IMR-90 (cell line): ENCODE measurements at places on chromosomes 4 and X.
A peak's percentile ranks its signal among the peaks of the same experiment; 100 is the strongest.

DNA sequence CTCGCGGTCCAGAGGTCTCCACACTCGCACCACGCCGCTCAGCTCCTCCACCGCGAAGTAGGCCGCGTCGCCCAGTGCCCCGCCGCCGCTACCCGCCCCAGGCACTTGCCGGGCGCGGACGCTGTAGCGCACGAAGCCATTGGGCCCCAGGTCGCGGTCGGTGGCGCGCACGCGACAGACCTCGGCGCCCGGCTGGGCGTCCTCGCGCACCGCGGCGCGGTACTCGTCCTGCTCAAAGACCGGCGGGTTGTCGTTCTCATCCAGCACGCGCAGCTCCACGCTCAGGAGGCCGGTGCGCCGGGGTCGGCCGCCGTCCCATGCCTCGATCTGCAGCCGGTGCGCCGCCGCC, 1.4 kb downstream of the DCHS2 start:
- DNase-seq = no peak

GRCh38 chr4:183757060-183757459, 98.0 kb downstream of the TRAPPC11 start:
- no peak for DNase-seq

- DNase-seq = peak; percentile 97
These were observed 153.7 kb downstream of the CBR4 start for GRCh38 chr4:168856312-168856711.

GRCh38 chrX:69000877-69001276, 164.4 kb downstream of the PJA1 start:
- no peak for DNase-seq

DNA sequence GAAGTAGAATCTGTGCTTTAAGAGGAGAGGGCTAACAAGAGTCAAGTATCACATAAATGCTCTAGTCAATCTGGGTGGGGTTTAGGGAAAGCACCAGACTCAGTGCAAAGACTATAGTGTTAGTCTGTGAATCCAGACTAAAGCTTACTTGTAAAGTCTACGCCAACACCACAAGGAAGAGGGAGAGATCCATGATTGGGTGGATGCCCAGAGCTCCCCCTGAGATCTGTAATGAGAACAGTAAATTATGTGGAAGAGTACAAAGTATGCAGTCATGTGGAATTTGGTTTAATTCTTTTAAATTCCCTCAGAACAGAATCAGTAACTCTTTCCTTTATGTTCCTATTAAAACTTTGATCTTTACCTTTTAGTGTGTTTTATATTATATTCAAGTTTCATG, 354.7 kb upstream of the SPANXN4 start:
- DNase-seq = no peak

- DNase-seq = no peak
These were observed 28.3 kb upstream of the PGRMC2 start for GRCh38 chr4:128315756-128316520.

DNA sequence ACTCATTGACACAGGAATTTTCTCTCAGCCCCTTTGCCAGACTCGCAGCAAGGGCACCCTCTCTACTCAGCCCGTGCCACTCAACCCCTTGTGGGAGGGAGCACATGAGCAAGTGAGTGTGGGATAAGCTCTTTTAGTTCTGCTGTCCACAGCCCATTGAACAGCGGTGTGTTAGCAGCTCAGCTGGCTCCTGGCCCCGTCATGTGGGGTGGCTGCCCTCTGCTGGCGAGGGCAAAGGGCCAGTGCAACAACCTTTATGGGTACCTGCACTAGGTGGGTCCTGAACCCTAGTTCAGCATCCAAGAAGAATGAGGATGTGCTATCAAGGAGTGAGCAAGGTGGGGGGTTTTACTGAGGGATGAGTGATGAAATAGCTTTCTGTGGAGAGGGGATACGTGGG, 85.0 kb upstream of the ZNF81 start:
- DNase-seq = no peak

DNA sequence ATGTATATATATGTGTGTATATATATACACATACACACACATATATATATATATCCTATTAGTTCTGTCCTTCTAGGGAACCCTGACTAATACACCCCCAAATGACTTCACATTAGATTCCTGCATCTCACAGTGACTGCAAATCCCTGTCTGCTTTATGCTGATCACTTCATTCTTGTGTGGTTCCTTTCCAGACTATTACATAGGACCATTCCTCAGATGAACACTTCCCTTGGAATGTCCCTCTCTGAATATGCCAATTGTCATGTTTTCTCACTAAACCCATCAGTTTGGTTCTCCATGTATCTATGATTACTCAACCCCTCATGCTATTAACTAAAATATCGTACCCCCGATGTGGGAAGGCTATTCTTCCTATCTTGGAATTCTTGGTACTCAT, 605.2 kb upstream of the NR3C2 start:
- DNase-seq = peak; percentile 47

GRCh38 chrX:40253771-40254170, 156.0 kb upstream of the BCOR start:
- no peak for DNase-seq

DNA sequence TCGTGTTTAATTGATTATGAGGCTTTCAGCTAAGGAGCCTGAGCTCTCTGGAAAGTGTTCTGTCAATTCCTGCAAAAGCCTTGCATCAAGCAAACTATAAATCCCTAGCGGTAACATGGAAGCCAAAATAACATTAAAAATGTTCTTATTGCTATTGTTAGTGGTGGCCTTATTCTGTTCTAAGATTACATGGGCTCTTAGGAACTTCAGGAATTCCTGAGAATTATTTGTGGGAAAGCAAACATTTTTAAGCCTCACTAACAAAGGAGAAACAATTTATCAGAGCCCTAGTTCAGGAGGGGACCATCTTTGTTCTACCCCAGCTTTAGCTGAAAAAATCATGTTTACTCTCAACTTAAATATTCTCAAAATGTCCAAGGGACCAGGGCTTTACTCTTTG, 119.6 kb downstream of the PAPSS1 start:
- peak; percentile 24 for DNase-seq

DNA sequence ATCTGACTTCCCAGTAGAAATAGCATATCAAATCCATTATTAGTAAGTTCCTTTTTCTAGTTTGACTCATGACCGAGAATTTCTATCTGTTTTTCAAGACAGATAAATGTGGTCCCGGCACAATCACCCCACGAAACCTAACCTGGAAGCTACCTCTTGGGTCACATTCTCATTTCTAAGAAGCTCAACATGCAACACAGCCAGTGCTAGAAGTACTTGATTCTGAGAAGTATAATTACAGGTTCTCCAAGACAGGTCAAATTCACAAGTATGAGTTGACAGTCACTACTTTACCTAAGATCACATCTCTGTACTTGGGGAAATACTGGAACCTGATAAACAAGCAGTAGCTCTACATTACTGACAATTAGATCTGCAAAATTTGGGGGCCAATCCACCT, 54.0 kb upstream of the PLAC1 start:
- no peak for DNase-seq

GRCh38 chr4:25915353-25915705, 1.3 kb downstream of the SMIM20 start:
- DNase-seq = no peak

DNA sequence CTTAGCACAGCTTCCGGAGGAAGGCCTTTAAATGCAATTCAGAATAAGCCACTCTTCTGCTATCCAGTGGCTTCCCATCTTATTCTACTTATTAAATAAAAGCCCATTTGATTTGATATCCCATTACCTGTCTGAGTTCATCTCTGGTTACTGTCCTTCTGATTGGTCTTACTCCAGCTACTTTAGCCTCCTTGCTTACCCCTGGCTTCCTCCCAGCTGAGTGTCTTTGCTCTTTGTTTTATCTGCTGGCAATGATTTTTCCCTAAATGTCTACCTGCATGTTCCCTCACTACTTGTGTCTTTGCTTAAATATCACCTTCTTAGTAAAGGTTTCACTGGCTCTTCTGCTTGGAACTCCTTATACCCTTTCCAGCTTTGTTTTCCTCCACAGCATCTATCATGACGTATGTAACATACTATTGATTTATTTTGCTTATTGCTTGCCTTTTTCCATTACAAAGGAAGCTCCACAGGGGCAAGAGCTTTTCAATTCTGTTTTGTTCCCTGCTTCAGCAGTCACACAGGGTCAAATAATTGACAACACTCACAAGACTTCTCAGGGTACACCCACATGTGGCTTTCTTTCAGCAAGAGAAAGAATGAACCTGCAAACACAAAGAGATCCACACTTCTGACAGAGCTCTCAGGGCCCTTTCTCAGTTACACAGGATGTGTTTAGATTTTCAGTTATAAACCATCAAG, 63.8 kb downstream of the TBC1D19 start:
- DNase-seq = no peak

DNA sequence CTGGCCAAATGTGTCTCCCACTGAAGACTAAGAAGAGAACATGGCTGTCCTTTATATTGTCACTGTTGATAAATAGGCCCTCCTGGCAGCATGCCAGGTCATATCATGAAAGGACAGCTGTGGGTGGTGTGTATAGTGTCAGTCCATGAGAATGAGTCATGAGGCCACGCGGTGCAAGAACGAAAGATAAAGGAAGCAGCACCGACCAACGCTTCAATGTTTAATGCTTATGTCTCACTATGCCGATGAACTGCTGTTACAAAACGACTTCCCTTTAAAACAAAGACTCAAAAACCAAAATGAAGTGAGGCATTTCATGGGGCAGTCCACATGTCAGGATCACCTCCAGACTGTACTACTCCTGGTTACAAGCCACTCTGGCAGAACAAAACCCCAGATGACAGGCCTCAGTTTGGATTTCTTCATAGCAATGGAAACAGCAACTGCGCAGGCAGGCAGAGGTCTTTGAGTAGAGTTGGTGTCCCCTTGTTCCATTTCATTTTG, 5.2 kb upstream of the TCEANC start:
- DNase-seq = peak; percentile 89

DNA sequence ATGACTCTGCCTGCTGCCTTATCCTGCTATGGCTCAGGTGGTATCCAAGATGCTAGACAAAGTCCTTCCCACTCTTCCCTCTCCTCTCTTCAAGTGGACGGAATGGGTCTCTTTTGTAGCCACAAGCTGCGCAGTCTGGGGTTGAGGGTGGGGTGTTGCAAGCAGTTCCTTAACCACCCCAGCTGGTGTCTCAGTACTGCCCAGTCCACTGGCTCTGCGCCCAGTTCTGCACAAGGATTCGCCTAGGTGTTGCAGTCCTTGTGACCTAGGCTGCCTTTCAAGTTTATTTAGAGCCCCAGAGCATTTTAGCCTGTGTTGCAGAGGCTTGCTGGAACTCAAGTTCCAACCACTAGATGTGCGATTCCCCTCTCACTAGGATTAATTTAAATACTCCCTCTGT, 120.7 kb downstream of the NEXMIF start:
- DNase-seq = no peak

DNA sequence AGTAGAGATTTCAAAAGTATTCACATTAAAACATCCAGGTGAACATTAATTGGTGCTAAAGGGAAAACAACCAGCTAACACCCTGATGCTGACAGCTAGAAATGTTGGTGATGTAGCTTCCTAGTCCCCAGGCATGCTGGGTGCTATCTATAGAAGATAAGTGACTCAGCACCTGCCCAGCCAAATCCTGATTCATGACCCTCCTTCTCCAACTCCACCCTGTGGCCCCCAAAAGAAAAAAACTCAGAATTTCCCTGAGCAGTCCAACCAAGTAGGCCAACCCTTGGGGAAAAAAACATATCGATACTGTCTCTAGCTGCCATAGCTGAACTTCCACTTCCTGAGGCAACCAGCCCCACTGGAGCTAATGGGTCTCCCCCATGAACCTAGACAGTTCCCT, 197.6 kb upstream of the KLF3 start:
- DNase-seq = no peak

GRCh38 chr4:108428923-108429322, 191.5 kb upstream of the RPL34 start:
- DNase-seq = no peak

- DNase-seq = no peak
These were observed 253.9 kb upstream of the PPARGC1A start for GRCh38 chr4:24143741-24144140.

DNA sequence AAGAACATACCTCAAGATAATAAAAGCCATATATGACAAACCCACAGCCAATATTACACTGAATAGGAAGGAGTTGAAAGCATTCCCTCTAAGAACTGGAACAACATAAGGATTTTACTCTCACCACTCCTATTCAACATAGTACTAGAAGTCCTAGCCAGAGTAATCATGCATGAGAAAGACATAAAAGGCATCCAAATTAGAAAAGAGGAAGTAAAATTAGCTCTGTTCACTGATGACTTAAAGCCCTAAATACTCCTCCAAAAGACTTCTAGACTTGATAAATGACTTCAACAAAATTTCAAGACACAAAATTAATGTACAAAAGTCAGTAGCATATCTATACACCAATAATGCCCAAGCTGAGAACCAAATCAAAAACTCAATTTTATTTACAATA, 235.7 kb downstream of the NKX6-1 start:
- no peak for DNase-seq

GRCh38 chr4:30667919-30668318, 52.2 kb upstream of the PCDH7 start:
- no peak for DNase-seq

DNA sequence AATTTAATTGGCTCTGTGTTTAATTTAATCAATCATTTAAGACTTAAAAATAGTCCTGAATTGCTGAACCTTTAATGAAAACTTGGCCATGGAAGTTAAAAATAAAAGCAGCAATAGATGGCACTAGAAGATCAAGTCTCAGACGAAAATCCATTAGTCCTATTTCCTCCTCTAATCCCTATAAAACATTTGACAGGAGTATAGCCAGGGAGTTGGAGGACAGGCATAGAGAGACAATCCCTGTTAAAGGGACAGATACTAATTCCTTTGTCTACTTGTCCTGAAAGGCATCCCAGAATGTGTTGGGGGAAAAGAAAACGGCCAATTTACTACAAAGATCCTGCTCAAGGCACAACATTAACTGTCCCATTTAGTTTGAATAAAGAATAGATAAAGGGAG, 276.3 kb upstream of the TACR3 start:
- no peak for DNase-seq

- DNase-seq = no peak
These were observed 232.1 kb upstream of the F9 start for GRCh38 chrX:139298437-139298836.

DNA sequence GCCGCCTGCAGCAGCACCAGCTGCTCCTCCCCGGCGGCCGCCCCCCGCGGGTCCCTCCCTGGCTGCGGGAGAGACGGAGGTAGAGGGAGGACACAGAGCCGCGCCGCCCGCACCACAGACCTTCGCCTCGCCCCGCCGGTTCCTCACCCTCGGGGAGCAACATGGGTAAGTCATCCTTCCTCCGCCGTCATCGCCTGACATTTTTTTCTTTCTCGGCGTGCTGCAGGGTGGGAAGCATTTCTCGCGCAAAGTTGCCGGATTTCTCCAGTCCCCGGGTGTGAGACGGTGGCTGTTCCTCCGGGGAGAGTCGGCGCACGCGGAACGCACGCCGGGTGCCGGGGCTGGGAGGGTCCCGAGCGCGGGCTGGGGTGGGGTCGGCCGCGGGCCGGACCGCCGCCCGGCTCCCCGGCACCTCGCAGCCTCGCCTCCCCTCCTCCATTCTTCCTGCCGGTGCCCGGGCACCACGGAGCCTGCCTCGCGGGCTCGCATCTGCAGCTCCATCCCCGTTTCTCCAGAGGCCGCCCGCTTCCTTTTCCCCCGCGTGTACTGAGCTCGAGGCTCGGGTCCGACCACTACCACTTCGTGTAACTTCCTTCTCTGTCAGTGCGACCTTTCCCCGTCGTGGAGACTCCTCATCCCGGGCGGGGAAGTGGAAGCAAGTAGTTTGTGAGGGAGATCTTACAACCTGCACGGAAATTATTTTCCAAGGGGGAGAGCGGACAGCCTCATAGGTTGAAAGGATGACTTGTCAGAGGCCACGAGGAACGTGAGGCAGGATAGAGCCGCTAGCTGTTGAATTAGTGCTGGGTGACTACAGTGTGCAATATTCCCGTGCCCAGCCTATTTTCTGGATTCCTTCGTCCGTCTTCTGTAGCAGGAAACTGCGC, 464 bp downstream of the RAP1GDS1 start:
- peak; percentile 71 for DNase-seq
